ENCODE measurements at places on chromosomes 2 and 18.

GRCh38 chr2:40964509-40965250 is 512.8 kb upstream of the SLC8A1 start:
- no peak for DNase-seq

- DNase-seq = no peak
These were observed 49.0 kb upstream of the TMEM87B start for GRCh38 chr2:112006076-112006410.

DNA sequence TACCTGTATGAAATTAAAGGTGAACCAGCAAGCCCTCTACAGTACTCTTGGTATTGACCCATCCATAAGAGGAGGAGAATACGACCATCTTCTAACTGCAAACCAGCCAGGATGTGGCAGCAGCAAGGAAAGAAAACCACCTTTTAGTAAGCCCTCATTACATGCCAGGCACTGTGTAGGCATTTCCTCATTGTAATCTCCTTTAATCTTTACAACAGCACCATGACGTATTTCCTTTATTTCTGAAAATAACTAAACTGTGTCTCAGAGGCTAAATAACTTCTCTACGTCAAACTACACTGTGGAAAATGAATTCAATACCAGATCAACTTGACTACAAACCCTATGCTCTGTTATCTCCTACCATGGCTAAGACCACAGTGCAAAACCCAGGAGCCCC is 18.2 kb downstream of the WDR35 start:
- no peak for DNase-seq

DNA sequence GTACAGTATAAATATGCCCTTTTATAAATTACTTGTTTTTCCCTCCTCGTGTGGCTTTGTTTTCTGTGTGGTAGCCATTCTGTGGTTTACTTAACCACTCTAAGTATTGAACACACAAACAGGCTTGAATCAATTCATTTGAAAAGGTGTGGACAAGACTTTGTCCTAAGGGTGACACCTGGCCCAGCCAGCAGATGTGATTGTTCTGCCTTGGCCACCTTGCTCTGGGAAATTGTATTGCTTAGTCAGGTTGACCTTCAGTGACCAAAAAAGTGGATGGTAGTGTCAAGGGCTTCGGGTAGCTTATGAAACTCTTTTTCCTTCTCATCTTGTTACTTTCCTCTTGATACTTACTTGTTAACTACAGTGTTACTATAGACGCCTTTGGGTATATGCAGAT is 61.9 kb downstream of the DGKD start:
- no peak for DNase-seq

DNA sequence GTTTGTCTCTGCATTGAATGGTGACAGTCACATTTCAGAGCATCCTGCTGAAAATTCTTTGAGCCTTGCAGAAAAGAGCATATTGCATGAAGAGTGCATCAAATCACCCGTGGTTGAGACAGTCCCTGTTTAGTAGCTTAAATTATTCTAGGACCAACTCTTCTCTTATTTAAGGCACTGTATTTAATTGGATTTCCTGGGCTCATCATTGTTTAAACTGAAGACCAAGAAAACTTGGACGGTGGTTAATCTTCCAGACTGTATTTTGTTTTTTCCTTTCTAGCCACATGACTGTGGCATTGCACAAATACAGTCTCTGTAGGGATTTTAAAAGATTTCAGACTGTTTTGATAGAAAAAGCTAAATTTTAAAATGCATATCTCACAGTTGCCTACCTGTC is 114.4 kb downstream of the GALNT3 start:
- DNase-seq = no peak

DNA sequence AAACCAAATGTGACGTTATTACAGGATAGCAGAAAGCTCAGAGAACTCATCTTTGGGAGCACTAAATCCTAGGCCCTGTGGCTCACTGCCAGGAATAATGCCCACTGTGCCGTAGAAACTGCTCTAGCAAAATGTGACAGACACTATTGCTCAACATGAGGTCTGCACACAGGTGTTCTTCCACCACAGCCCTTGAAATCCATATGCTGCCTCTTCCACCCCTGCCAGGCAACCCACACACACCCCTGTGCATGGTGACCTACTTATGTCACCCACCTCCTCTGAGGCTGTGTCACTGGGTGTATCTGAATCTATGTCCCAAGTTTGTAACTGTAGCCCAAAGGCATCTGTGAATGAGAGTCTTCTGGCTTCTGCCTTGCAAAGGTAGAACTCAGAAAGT is 66.1 kb upstream of the MBOAT2 start:
- DNase-seq = no peak
